ENCODE measurements at places on chromosomes 1 and 21.

- DNase-seq: no peak
Observed at GRCh38 chr1:228263636-228264035, 55.8 kb downstream of the OBSCN start.

GRCh38 chr1:151482017-151482416 lies 22.7 kb upstream of the POGZ start:
- no peak for DNase-seq

DNA sequence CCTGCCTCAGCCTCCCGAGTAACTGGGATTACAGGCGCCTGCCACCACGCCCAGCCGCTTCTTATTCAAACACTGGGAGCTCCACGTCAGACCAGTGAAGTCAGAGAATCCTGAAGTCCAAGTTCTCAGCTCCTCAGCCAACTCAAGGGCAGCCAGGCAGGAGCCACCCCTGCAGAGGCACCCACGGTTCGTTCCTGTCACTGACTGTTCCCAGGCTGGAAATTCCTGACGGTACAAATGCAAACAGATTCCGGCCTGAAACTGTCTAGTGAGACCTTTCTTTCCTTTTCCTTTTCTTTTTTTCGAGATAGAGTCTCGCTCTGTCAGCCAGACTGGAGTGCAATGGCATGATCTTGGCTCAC lies 11.7 kb downstream of the SLC35E2B start:
- DNase-seq: no peak

GRCh38 chr1:245707941-245708340 lies 553.2 kb downstream of the KIF26B start:
- DNase-seq: no peak

GRCh38 chr1:66563941-66564630 lies 30.1 kb downstream of the SGIP1 start:
- no peak for DNase-seq

DNA sequence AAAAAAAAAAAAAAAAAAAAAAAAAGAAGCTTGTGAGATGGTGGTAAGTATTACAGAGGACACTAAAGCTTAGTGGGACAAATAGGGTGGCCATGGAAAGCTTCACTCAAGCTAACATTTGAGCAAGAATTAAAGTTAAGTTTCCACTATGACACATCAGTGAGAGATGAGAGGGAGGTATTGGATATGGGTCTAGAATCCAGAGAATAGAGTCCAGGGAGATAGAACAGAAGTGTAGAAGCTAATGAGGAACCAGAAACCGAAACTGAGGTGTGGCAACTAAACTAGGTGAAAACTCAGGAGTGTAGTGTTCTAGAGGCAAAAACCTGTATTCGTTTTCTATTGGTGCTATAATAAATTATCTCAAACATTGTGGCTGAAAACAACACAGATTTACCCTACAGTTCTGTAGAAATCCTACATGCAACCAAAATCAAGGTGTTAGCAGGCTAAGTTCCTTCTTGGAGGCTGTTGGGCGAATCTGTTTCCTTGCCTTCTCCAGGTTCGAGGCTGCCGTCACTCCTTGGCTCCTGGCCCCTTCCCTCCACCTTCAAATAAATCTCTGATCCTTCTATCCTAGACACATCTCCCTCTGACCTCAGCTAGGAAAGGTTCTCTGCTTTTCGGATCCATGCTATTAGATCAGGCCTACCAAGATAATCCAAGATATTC lies 36.2 kb downstream of the PTP4A2 start:
- DNase-seq: no peak

DNA sequence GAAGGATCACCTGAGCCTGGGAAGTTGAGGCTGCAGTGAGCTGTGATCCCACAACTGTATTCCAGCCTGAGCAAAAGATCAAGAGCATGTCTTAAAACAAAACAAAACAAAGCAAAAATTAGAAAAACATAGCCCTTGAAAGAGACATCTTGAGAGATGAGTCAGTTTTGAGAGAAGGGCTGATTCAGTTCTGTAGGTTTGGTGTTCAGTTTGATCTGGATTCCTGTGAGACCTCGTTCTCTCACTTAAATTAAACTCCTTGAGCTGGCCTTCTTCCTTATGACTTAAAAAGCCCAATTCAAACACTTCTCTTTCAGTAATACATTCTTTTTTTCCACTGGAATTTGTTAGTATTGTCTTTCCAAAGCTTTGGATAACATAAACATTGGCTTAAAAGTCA lies 164.2 kb downstream of the NRIP1 start:
- no peak for DNase-seq

Data from GM19239 (cell line).